ENCODE measurements at places on chromosomes 3 and 15.

GRCh38 chr3:58215317-58216025, 4.7 kb upstream of the DNASE1L3 start:
- DNase-seq, result no peak

GRCh38 chr3:38763569-38763968, 52.4 kb downstream of the SCN10A start:
- DNase-seq, result no peak

DNA sequence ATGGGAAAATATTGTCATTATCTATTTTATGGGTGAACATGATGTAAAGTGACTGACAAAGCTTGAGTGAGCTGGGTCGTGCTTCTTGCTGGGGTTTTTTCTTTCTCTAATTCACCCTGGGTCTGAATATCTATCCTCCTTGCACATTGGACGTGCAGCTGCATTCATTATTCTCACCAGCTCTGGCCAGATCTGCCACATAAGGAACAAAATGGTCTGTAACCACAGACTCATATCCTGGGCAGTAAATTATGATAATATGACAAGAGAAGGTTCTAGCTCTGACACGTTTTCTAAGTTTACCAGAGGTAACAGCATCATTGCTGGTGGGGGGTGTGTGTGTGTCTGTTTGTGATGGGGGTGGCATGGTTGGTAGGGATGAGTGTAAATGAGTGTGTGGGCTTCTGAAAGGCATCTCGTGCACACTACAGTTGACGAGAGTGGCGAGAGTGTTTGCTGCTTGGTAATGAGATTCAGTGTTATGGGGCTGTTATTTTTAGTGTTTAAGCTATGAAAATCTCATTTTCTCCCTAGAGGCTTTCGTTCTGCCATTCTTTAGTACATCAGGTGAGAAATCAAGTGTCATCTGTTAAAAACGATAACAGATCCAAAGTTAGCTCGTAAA, 418.4 kb downstream of the PDCD6IP start:
- DNase-seq, result no peak

GRCh38 chr3:25971736-25972135, 181.8 kb downstream of the OXSM start:
- DNase-seq, result no peak

- DNase-seq, result no peak
These were observed 165.7 kb downstream of the ZNF385D start for GRCh38 chr3:21585216-21585740.

- no peak for DNase-seq
These were observed 88.7 kb downstream of the SEMA6D start for GRCh38 chr15:47806008-47806407.

DNA sequence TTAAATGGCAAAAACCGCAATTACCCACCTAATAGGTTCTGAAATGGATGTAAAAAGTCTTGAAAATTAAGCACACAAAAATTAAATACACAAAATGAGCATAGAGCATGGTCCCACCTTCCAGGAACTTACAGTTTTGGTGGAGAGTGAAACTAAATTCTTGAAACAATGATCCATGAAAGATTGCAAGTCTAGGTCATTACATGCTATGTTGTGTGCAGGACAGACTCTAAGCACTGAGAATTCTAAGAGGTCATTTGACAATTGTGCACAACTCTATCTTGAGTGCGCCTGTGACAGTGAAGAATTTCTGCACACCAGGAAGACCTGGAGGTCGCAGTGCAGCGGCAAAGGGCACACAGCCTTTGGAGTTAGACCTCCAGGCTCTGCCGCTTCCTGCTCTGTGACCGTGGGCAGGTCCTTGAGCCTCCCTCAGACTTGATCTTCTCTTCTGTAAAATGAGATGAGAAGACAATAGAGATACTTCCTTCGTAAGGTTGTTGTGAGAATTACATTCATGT, 153.3 kb upstream of the TPM1 start:
- no peak for DNase-seq

- DNase-seq, result no peak
These were observed 33.0 kb downstream of the CCDC39 start for GRCh38 chr3:180646187-180646790.

GRCh38 chr15:50030456-50030855, 88.6 kb downstream of the ATP8B4 start:
- DNase-seq, result no peak

DNA sequence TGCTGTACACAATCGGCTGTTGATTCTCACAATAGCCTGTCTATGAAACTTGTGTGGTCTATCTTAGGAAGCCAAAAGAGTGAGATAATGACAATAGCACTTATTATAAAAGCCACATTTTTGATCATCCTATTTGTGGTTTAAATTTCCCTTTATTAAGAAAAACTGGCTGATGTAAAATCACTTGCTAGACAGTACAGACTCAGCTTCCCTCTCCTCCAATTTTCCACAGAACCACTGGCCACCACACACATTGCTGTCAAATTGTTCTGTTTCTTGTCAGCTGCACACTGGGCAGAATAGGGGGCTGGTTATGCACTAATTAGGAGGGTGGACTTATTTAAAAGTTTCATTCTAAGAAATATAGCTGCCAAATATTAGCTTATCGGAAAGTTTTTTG, 425.9 kb downstream of the EPHA3 start:
- DNase-seq, result no peak

Data from right lobe of liver (tissue), 6 donors.